ENCODE measurements at places on chromosomes 5 and 9.

DNA sequence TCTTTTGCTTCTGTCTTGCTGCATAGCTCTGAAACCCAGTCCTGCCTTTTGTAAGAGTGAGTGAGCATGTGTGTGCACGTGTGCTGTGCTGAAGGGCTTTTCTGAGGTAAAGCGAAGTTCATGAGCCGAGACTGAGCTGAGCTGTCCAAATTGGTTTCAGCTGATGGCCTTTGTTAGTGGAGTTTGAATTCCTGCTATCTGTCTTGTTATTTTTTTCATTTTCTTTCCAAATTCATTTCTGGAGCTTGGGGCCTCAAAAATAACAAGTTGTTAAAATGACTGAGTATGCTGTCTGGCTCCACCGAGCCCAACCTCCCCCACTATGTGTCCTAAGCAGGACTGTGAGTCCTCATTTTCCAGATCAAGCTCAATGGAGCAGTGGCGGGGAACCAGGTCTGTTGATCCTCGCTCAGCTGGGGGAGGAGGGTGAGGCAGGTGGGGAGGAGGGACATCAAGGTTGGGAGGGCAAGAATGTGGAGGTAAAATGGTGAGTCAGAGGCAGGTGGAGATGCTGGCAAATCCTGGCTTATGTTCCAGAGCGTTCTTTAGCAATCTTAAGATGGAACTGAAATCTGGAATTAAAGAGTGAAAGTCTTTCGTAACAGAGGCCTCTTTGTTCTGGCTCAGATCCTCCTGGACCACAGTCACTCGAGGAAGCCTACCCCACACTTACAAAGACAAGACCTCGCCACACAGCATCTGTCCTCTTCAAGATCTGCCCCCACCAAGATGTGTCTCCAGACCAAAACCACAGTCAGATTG is 63.9 kb downstream of the SREK1 start:
- no peaks in the 10 kb centered on the region for H3K36me3 ChIP-seq
- no peaks in the 10 kb centered on the region for H3K27me3 ChIP-seq
- DNase-seq, result no peak
- no peak overlapping the region for H3K4me3 ChIP-seq
- no peak overlapping the region for H3K27ac ChIP-seq
- no peaks in the 10 kb centered on the region for H3K4me1 ChIP-seq

- no peaks in the 10 kb centered on the region for H3K36me3 ChIP-seq
- H3K27me3 ChIP-seq, result no peaks in the 10 kb centered on the region
- no peak for DNase-seq
Measured at GRCh38 chr5:154215571-154216325, 25.2 kb downstream of the GALNT10 start.

DNA sequence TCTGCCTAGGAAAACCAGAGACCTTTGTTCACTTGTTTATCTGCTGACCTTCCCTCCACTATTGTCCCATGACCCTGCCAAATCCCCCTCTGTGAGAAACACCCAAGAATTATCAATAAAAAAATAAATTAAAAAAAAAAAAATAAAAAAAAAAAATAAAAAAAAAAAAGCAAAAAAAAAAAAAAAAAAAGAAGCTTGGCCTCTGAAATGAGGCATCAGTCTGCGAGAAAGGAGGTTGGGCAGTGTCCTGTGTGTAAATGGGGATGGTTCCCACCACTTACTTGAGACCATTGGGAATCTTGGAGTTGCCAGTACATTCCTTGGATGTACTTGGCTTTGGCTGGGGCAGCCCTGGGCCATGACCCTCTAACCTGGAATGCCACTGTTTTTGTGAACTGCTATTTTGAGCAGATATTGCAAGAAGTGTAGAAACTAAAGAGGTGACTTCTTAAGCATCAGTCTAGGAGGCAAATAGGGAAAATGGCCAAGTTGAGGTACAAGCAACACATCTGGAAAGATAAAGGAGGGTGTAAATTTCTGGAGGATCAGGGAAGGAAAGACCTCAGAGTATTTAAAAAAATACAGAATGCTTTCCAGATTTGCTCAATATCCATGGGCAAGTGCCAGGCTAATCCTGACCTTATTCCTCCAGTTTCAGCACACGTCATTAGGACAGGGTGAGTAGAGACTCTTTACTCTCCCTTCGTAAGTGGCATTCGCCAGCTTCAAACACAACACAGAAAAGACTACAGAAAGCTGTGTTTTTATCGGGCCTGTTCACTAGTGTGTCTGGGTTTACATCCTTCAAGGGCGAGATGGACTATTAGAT is 58.1 kb downstream of the HSPA4 start:
- no peaks in the 10 kb centered on the region for H3K36me3 ChIP-seq
- H3K27ac ChIP-seq, result no peak overlapping the region
- peak; percentile 39 for DNase-seq
- H3K27me3 ChIP-seq, result no peaks in the 10 kb centered on the region
- H3K4me1 ChIP-seq, result no peaks in the 10 kb centered on the region

GRCh38 chr5:4191703-4192102 is 596.1 kb downstream of the IRX1 start:
- no peak overlapping the region for H3K27ac ChIP-seq
- DNase-seq, result no peak
- H3K4me3 ChIP-seq, result no peak overlapping the region
- no peaks in the 10 kb centered on the region for H3K27me3 ChIP-seq
- no peaks in the 10 kb centered on the region for H3K36me3 ChIP-seq

- H3K4me1 ChIP-seq, result no peaks in the 10 kb centered on the region
- DNase-seq, result no peak
- H3K36me3 ChIP-seq, result no peaks in the 10 kb centered on the region
- H3K27ac ChIP-seq, result no peak overlapping the region
- no peak overlapping the region for H3K4me3 ChIP-seq
- no peaks in the 10 kb centered on the region for H3K27me3 ChIP-seq
Measured at GRCh38 chr5:140168371-140168770, 6.6 kb upstream of the CYSTM1 start.

DNA sequence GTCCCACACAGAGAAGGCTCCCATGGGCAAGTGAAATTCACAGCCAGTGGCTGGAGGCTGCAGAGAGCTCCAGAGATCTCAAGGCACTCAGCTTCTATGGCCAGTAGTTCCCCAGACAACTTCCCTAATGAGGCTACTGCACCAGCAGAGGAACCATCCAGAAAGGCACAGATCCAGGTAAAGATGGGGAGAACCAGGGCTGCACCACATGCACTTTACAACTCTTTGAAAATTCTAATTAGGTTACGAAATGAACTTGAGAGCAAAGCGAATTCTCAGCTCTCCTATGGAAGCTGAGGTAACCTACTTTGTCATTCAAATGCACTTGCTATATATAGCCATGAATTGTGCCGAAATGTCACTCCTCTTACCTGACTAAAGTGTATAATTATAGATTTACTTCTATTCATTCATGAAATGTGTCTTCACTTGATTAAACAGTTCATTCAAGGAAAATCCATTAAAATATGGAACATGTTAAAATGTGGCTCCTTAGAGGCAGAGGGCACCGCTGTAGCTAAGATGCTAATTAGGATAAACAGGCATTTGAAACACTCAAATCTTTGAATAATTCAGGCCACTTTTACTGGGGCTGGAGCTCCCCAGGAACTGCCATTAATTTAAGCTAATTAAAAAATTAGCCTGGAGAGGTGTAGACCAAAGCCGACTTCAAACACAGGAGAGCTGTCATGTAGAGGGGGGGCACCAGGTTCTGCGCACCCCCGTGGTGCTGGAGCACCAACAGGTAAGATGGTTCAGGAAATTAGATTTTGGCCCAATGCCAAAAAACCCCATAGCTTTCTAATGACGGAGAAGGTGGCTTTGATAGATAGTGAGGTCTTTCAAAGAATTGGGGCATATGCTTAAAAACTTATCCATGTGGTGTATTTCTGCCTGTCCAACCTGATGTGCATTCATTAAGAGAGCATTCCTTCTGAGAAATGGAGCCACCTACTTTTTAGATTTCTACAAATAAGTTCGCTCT is 204.1 kb downstream of the GABBR2 start:
- no peak for DNase-seq
- H3K4me1 ChIP-seq, result no peaks in the 10 kb centered on the region
- no peak overlapping the region for H3K4me3 ChIP-seq
- no peaks in the 10 kb centered on the region for H3K27me3 ChIP-seq
- H3K36me3 ChIP-seq, result no peaks in the 10 kb centered on the region
- no peak overlapping the region for H3K27ac ChIP-seq
